Right renal pelvis (tissue), 4 donors: ENCODE measurements at places on chromosomes 4 and X. TPM values are rescaled to one million over a fixed set of nuclear protein-coding genes. Genes with fewer than 3 reads are reported as not detected.

AWAT2 gene
- not detected for polyA plus RNA-seq

ADRA2C gene
- 10.5 TPM for polyA plus RNA-seq

CORIN gene
- polyA plus RNA-seq: 4.2 TPM

DNA sequence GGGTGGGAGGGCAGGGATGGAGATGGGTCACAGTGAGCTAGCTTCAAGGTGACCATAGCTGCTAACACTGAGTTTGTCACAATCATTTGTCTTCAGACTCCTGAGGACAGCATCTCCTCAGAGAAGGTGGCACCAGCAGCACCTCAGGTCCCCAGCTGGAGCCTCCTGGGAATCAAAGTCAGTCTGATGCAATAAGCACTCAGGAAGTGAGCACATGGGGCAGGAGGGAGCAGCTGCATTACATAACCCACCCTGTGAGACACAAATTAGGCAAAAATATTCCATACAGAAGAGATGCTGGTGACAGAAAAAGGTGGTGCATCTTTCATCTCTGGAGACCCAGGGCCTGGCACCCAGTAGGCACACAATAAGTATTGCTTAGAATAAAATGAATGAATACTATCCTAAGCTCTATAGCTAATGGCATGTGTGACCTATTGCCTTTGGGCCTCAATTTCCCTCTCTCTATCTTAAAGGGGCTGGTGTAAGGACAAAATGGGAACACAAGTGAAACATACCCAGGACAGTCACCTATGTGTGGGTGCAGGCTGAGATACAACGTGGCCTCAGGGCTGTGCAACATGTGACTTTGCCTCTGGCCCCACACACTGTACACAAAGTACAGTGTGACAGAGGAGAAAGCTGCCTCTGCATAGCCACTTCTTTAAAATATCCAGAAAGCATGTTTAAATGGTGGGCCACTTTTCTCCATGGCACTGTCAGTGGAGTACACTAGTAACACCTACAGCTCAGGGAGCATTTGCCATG lies 37.1 kb downstream of the SLC39A8 start:
- no peak for DNase-seq

- no peak for DNase-seq
Measured at GRCh38 chr4:173398220-173398619, 696 bp downstream of the SCRG1 start.

GRCh38 chr4:83536362-83537272 lies 709 bp downstream of the GPAT3 start:
- DNase-seq: no peak

DNA sequence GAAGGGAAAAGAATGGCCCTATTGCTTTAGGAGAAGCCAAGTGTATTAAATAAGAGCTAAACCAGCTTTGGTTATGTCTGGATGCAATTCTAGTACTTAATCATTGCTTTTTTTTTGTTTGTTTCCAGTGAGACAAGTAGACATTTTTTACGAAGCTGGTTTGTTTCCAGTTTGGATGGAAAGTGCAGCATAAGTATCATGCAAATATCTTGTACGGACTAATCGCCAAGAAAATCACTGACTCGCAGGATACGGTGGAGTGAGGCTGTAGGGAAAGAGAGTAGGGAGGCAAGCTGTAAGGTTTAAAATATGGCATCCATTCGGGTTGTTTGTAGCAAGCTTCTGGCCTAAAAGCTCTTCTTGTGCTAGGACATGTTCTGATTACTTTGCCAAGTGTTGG lies 64.8 kb downstream of the HPGD start:
- no peak for DNase-seq

DNA sequence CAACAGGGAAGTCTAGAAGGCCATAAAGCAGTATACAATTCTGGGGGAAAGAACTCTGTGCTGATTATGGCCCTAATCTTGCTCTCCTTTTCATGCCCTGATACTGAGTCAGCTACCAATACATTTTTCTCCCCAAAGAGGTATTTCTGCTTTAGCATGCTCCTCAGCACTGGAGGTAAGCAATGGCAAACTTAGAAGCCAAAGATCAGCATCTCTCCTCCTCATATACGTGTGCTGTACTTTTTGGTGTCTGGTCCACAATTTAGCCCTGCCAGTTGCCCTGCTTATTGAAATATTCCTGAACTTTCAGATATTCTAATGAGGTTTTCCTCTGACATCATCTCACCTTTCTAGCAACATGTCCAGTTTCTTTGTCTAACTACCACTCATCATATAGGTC lies 226.2 kb downstream of the FSTL5 start:
- no peak for DNase-seq

DNA sequence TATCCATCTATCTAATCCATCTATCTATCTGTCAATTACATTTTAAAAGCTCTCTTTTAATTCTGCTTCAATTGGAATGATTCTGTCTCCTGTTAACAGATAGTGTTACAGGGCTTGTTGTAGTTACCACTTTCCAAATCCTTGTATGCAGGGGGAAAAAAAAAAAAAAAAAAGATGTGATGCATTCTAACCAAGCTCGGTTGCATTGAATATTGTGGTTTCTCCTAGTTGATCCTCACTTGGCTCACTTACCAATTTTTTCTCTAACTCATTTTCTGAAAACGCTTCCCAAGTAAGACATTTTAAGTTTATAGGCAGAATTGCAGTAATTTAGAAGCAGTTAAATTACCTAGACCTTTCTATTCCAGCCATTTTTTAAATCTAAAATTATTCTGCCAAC lies 327.9 kb upstream of the PITX2 start:
- DNase-seq: no peak
